Pancreas (tissue), 10 donors: ENCODE measurements at places on chromosomes 12 and 14. TPM values are rescaled to one million over a fixed set of nuclear protein-coding genes. Genes with fewer than 3 reads are reported as not detected.
A peak's percentile ranks its signal among the peaks of the same experiment; 100 is the strongest.

- DNase-seq: no peak
Measured at GRCh38 chr12:11879306-11879705, 191.4 kb upstream of the BCL2L14 start.

DNA sequence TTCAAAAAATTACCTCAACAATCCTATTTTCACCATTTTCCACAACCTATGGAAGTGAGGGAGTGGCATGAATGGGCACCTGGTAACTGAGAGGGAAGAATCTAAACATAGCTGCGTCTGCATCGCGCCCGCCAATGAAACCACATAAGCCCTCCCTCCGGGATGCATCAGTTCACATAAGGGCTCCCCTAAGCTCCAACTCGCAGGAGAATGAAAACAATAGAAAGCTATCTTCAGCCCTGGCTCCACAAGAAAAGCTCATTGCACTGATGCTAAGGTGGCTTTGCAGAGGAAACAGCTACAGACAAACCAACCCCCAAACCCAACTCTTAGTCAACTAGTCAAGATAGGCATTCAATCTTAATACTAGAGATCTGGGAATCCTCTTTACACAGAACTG is 173.3 kb downstream of the FOXN3 start:
- DNase-seq: no peak

GRCh38 chr12:130655010-130655409 is 61.1 kb downstream of the RIMBP2 start:
- no peak for DNase-seq

- no peak for DNase-seq
Measured at GRCh38 chr12:110927546-110927945, 7.2 kb upstream of the MYL2 start.

DNA sequence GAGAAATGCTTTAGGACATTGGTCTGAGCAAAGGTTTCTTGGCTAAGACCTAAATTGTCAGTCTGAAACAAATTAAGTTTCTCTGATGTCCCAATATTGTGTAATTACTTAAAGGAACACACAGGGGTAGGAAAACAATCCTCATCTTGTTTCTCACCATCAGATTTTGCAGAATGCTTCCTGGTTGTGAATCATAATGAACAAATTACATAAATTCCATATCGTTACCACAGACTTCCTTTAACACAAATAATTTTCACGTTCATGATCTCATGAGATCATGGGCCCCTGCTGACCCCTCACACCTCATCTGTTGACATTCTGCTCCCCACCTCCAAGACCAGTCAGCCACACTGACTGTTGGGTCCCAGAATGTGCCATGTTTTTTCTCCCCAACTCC is 194.1 kb downstream of the MON2 start:
- no peak for DNase-seq

- no peak for DNase-seq
Measured at GRCh38 chr12:31029916-31030562, 43.6 kb upstream of the DDX11 start.

DNA sequence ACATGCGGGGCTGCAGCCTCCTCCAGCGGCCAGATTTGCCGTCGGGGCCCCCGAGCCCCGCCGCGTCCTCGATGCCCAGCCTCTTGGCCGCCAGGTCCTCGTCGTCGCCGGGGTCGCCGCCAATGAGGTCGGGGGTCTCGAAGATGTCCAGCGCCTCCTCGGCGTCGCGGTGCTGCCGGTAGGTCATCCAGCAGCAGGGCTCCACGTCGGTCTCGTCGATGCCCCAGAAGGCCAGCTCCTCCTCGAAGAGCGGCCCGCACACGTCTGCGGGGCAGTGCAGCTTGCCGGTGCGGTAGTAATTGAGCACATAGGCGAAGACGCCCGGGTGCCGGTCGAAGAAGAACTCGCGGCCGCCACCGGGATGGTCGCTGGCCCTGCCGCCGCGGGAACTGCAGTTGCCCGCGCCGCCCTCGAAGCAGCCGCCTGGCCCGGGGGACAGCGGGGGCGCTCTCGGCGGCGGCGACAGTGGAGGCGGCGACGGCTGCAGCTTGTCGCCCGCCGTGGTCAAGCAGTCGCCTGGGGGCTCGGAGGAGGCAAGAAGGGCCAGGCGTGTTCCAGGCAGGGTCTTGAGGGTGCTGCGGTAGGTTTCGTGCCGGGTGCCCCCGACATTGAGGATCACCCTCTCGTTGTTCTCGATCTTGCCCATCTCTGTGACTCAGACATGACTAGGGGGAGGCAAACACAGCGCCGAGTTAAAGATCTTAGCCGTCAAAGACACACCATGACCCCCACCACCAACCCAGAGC is 2.1 kb downstream of the KCNC2 start:
- no peak for DNase-seq

DNA sequence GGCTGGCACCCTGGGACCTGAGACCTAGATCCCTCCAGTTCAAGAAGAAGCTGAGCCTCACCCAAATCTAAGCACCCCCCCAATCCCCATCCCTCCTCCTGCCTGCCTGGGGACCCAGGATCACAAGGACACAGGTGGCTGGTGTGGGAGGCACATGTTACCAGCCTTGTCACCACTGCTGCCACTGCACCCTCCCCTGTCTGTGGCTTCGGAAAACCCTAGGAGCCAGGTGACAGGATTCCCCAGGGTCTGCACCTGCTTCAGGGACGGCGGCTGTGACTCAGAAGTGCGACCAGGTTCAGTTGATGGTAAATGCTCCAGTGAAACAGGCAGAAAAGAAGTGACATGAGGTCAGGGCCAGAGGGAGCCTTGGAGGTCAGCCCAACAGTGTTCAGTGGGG is 62.8 kb upstream of the FAM222A start:
- no peak for DNase-seq

GRCh38 chr14:64701660-64702059 is 2.6 kb upstream of the PLEKHG3 start:
- DNase-seq: no peak

DNA sequence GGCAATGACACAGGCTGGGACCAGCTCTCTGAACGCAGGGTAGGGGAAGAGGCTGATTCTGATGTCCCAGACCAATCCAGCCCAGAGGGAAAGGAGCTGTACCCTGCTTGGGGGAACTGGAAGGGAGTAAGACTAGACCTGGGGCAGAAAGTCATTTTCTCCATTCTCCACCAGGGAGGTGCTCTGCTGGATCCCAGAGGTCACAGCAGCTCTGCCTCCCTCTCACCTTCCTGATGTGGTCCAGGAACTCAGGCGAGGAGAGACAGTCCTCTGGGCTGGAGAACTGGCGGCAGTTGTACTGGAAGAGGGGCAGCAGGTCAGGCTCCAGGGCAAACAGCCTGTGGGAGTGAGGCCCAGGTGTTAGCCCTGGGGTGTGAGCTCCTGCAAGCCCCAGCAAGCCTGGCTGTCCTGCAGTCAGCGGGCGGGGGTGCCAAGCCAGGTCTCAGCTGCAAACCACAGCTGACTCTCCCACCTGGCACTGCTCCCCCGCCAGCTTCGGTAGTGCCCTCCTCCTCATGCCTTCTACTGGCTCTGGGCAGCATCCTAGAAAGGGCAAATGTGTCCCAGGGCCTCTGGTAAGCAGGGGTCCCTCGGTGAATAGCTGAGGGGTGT is 1.9 kb downstream of the NGB start:
- peak; percentile 22 for DNase-seq

DNA sequence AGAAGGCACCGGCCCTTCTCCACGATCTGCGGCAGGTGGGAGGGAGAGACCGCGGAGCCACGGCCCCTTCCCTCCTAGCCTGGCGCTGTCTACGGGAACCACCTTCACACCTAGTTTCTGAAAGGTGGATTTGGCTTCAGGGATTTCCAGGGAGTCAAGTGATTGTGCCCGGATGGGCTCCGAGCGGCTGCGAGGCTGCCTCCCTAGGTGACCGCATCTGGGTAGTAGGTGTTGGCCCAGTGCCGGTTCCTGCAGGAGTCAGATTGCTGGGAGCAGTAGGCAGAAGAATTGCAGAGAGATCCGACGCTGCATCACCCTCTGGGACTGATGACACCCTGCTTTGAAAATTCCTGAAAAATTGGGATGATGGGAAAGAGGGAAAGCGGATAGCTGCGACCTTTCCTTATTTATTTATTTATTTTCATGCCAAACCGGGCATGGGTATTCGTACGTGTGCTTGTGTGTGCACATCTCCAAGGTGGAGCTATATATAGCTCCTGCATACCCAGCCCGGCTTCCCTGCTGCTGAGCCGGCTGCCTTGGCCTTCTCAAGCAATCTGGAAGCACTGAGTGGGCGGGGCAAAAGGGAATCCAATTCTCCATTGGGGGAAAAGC is 1.1 kb downstream of the CNTN1 start:
- DNase-seq: peak; percentile 75

DNA sequence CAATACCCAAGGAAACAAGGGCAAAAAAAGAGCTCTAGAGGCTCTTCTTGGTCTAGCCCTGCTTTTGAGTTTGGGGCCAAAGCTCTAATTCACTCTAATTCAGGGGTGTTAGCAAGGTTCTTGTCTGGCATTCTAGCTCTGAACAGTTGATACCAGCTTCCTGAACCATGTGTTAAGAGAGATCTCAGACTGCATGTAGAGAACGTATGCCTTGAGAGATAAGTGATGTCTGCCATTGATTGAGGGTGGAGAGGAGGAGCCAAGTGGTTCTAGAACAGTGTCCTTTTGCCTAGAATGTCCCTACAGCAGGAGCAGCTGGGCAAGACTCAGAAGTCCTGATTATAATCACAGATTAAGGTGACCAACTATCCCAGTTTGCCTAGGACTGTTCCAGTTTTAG is 18.2 kb upstream of the POC1B start:
- DNase-seq: no peak

DNA sequence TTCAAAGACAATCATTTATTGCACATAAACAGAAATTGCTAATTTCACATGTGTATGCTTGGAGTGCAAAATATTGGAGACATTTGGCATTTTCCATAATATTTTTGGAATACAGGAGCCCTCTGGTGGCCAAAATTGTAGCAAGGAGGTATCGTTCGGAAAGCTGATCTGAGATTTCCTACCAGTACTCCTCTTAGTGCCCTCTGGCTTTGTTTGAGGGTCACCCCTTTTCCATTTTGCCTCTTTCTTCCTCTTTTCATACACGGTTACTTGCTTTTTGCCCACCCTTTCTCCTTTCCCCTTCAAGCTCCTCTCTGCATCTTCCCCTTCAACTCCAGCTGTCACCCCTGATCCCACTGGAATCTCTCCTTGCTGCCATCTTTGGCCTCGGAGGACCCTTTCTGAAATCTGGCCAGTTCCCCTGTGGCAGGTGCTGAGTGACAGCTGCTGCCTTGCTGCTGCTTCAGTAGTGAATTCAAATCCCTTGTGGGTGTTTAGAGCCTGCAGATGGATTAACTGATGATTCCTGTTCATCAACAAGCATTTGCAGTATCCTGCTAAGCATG is 164.6 kb upstream of the PARP11 start:
- DNase-seq: no peak

DNA sequence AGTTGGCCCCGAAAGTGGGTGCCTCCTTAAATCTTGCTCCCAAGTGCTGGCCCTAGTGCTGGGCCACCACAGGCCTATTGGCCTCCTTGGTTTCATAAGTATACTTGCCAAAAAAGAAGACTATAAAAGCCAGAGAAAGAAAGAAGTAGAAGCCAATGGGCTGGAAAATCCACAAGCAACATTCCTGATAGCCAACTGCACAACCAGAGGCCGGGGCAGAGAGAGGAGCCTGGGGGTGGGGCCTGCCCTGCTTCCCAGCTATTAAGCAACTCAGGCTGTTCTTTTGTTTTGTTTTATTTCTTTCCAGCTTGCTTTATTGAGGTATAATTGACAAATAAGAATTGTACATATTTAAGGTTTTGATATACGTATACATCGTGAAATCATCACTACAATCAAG is 177.2 kb upstream of the NTF3 start:
- DNase-seq: no peak

DNA sequence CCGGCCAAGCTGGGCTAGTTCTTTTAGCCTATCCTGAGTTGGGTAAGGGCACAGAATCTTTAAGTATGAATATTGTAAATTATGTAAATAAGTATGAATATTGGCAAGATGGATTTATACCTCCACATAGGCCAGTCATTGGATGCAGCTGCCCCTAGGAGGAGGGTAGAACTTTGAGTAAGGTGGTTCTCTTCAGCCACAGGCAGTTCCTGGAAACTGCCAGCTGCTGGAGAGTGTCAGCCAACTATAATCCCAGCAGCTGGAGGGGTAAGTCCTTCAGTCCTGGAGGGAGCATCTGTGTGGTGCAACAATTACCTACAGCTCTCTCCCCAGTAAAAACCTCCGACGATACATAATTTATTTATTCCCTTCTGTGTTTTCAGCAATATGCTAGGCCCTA is 65.8 kb upstream of the TMPO start:
- no peak for DNase-seq

DNA sequence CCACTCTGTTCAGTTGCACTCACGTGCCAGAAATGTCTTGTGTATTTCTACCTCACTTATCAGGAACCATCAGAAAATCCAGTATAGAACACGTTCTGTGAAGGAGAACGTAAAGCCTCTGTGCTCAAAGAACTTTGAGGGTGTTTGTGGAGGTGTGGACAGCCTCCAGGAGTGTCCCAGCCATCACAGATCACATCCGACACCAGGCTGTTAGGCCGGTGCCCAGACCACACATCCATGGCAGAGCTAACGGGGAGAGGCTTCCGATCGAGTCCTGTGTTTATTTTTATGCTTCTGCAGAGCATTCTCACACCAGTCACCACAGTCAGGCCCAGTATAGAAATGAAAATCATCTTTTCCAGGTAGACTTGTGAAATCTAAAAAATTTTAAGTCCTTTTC is 53.6 kb downstream of the TPCN1 start:
- DNase-seq: no peak

DNA sequence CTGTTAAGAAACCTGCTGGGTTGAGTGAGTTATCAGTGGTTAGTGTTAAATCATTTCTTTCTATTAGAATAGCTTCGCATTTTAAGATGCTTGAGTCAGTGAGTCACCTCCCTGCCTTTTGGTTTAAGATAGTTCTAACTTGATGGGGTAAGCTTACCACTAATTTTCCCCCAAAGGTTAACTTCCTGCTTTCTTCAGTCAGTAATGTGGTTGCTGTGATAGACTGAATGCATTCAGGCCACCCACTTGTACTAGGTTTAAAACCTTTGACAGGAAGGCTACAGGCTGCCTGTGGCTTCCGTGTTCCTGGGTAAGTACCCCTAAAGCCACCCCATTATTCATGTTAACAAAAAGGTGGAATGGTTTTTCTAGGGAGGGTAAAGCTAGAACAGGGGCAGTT is 25.3 kb downstream of the CLEC2A start:
- no peak for DNase-seq

DNA sequence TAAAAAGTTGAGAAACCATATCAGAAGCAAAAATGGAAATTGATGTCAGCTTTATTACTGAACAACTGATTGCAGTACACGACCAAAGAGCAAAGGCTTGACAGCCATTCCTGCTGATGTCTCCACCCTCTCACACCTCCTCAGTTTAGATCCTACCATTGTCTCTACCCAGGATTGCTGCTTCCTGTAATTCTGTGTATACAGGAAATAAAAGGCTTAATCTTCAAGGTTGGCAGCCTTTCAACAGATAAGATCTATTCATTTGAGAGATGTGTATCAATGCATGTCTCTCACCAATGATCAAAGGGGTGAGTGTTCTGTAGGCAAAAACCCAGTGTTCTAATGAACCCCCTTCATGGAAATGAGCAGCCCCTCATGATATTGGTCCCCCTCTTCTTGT is 27.0 kb downstream of the SLCO1C1 start:
- DNase-seq: no peak

The BATF gene
- not detected for total RNA-seq

The TMEM52B gene
- total RNA-seq: 0.28 TPM

The NPAS3 gene
- total RNA-seq: 2.8 TPM

The BICDL1 gene
- total RNA-seq: 8.0 TPM
